RPMI8226 (cell line): ENCODE measurements at places on chromosomes 16 and 17.

DNA sequence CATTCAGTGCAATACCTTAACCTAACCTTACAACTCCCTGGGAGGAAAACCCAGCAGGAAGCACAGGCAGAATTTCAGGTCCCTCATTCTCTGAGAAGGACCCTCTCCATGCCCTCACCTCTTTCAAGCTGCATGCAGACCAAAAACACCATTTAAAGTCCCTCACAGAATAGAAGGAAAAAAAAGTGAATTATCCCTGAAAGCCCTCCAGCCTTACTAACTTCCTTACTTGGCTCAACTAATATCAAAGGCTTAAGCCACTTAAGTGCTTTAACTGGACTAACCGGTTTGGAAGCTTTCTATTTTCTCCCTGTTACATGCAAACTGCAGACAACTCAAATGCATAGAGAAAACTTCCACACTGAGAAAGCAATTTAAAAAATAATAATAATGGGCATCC, 60.5 kb downstream of the ADAMTS18 start:
- no peak for DNase-seq

DNA sequence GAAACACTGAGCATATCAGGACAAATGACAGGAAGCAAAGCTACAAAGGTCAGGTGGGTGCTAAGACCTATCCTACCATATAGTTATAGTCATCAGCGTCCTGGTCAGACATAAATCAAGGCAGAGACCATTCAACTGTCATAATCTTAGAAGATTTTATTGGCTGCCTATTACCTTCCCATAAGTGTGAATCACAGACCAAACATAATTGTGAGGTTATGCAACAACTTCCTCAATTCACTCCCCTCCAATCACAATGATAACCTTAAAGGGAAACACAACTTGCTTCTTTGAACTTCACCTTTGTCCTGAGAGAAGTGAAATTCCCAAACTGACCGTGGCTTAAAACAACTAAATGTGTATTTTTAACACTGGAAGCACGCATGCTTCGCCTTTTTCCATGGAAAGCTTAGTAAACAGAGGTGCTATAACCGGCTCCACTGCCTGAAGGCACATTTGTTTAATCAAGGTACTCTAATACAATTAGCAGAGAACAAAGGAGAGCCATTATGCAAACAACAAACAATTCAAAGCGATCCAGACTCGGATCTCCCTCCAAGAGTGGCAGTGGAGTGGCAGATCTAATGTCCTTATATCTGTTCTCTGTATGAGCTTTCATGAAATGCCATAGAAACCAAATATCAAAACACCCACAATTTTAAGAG, 84.9 kb downstream of the TMEM114 start:
- DNase-seq = no peak

- no peak for DNase-seq
Observed at GRCh38 chr17:50043290-50044148, 12.4 kb upstream of the ITGA3 start.

DNA sequence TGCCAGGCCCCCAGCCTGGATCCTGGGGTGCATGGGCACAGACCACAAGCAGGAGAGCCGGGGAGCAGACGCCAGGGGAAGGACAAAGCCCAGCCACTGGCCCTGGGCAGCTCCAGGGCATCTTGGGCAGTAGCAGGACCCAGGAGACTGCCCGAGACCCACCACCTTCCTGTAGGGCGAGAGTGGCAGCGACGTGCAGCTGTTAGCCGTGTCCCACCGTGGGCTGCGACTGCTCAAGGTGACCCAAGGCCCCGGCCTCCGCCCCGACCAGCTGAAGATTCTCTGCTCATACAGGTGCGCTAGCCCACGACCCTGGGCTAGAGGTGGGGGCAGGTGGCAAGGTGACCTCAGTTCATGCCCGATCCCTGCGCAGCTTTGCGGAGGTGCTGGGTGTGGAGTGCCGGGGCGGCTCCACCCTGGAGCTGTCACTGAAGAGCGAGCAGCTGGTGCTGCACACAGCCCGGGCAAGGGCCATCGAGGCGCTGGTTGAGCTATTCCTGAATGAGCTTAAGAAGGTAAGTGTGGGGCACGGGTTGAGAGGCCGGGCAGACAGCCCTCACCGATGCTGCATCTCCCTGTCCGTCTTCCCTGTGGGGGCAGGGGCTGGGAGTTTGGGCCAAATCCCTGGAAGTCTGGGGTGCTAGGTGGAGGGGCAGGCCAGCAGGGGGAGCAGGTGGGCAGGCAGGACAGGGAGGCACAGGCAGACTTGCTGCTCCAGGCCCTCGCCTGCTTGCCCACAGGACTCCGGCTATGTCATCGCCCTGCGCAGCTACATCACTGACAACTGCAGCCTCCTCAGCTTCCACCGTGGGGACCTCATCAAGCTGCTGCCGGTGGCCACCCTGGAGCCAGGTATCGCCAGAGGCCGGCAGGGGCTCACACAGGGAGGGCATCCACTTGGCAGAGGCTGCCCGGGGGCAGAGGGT, 13.5 kb upstream of the SMIM5 start:
- DNase-seq = peak; percentile 69

GRCh38 chr17:76085731-76086366, 6.9 kb downstream of the ZACN start:
- DNase-seq = no peak

GRCh38 chr16:67969254-67970039, 1.0 kb upstream of the SLC12A4 start:
- peak; percentile 44 for DNase-seq

GRCh38 chr17:15361151-15361550, 19.8 kb upstream of the TEKT3 start:
- DNase-seq = no peak

GRCh38 chr17:82492643-82493225, 26.8 kb upstream of the FOXK2 start:
- no peak for DNase-seq

DNA sequence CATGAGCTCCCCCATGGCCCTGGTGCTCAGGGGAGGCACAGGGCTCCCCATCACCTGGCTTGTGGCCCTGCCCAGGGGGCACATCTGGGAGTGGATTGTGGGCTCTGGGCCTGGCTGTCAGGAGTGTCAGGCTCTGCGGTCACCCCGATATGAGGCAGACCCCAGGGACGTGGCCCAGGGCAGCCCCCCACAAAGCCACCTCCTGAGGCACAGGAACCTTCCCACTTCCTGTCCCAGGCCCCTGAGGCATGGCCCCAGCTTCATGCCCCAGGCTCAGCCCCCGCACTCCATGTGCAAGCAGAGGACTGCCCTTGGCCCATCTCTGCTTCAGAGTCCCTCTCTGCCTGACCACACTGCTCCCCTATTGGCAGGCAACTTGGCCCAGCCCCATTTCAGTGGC, 160.3 kb downstream of the PCTP start:
- no peak for DNase-seq

- DNase-seq = no peak
Observed at GRCh38 chr16:86828653-86829052, 250.3 kb downstream of the FOXL1 start.

GRCh38 chr16:59113004-59113670, 379.0 kb upstream of the GOT2 start:
- DNase-seq = no peak

GRCh38 chr17:53837131-53837530, 14.4 kb downstream of the KIF2B start:
- DNase-seq = no peak

DNA sequence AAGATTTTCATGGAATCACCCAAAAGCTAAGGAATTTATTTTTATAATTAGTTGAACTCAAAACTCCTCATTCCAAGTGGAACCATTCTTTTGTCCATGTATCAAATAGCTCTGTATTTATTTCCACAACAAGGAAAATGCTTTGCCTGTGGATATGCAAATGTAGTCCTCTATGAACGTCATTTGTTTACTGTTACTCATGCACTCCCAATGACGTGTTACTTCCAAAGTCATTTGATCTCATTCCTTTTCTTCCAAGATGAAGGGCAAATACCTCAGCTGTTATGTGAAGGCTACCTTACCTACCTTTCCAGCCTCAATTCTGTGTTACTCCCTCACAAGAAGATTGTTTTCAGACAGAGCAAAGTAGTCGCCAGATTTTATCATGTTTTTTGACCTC, 83.7 kb downstream of the ITFG1 start:
- no peak for DNase-seq

- DNase-seq = no peak
Observed at GRCh38 chr16:78372277-78372676, 272.8 kb downstream of the WWOX start.

- no peak for DNase-seq
Observed at GRCh38 chr16:52411011-52411410, 135.9 kb downstream of the TOX3 start.

GRCh38 chr17:3896108-3896967, 3.5 kb upstream of the CAMKK1 start:
- no peak for DNase-seq

- DNase-seq = no peak
Observed at GRCh38 chr16:53991754-53992378, 287.9 kb downstream of the FTO start.

DNA sequence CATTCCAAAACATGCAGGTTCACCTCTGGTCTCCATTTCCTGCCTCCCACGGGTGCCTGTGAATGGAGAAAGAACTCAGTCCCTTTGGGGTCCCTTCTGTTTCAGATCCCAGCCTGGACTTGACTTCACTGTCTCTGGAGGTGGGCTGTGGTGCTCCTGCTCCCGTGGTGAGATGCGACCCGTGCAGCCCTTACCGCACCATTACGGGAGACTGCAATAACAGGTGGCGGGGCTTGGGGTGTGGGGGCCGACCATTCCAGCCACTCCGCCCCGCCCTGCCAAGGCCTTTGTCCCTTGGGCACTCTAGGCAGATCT, 10.5 kb downstream of the LPO start:
- DNase-seq = no peak
